Activated CD4-positive, alpha-beta T cell treated with anti-CD3 and anti-CD28 coated beads, Interleukin-2, amount 50 U/mL, for 4 hours (primary cell): ENCODE measurements at places on chromosomes 16 and 17.
A peak's percentile ranks its signal among the peaks of the same experiment; 100 is the strongest.

GRCh38 chr16:13441675-13442074 lies 478.3 kb upstream of the ERCC4 start:
- DNase-seq = no peak

- DNase-seq = peak; percentile 94
Measured at GRCh38 chr16:3022208-3022683, 1.5 kb downstream of the HCFC1R1 start.

DNA sequence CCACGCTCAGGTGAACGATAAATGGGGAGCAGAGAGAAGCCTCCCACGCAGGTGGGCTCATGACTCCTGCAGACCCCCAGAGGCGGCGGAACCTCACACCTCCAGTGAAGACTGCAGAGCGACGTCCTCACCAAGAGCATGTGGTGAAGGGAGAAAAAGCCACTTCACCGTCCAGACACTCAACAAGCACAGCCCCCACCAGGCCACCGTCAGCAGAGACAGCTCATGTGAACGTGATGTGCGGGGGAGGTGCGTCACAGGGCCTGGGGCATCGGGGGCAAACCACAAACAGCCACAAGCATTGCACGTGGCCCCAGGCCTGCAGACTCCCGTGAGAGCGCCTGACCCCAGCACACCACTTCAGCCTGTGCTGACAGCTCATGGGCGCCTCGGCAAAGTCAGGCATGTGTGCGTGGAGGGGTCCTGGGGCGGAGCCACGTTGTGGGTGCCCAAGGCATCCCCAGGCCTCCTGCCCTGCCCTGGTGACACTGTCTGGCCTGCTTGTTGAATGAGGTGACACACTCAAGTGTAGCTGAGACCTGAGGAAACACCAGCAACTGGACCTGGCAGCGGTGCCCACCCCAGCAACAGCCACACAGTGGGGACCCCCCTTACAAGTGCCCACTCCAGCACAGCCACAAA lies 19.0 kb downstream of the LMF1 start:
- no peak for DNase-seq

DNA sequence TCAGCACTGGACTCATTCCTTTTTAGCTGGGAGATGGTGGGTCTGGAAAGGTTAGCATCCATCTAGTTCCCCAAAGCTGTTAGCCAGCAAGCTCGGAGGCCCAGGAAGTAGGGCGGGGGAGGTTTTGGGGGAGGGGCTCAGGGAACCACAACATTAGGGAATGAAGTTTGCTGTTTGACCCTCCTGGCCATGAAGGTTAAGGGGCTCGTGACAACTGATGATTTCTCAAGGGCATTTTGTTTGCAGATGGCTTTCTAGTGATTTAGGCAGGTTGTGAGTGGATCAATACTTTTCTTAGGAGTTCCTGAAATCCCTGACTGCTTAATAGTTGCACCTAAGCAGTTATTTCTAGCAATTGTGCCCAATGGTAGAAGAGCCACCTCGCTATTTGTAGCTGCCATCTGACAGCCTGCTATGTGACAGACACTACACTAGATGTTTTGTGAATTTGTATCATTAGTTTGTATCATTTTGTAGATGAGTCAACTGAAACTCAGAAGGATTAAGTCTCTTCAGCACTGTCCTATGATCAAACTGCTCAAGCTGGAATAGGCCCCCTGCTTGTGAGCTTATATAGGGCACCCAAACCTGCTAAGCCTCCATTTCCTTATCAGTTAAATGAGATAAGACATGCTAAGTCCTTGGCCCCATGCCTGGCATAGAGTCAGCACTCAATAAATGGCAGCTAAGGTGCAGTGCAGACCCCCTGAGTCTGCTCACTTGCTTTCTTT lies 146.4 kb downstream of the IRX3 start:
- DNase-seq = no peak

- no peak for DNase-seq
Measured at GRCh38 chr17:38617074-38617860, 11.5 kb upstream of the SRCIN1 start.

GRCh38 chr17:16926571-16927451 lies 45.1 kb downstream of the TNFRSF13B start:
- no peak for DNase-seq

DNA sequence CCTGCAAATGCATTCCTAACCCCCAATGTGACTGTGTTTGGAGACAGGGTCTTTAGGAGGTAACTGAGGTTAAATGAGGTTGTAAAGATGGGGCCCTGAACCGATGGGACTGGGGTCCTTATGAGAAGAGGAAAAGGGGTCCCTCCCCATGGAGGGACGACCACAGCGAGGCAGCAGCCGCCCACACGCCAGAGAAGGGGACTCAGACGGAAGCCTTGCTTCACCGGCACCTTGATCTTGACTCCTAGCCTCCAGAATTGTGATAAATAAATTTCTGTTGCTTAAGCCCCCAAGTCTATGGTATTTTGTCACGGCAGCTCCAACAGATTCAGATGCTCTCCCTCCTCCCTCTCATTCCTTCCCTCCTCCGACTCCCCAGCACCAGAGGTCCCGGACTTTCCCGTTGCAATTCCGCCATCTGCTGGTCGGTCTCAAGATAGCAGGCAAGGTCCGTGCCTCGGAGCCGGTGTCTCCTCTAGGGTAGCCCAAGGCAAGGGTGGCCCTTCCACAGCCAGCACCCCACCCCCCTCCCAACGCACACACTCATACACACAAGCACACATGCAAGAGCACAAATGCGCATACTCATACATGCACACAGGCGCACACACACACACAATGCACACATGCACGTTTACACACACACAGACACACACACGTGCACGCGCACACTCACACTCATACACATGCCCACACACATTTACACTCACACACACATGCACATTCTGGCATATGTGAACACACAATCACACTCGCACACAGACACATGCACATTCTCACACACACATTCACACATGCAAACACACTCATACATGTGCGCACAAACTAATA lies 23.1 kb upstream of the C16orf78 start:
- DNase-seq = peak; percentile 21

- no peak for DNase-seq
Measured at GRCh38 chr17:61459939-61460718, 7.9 kb downstream of the TBX4 start.

DNA sequence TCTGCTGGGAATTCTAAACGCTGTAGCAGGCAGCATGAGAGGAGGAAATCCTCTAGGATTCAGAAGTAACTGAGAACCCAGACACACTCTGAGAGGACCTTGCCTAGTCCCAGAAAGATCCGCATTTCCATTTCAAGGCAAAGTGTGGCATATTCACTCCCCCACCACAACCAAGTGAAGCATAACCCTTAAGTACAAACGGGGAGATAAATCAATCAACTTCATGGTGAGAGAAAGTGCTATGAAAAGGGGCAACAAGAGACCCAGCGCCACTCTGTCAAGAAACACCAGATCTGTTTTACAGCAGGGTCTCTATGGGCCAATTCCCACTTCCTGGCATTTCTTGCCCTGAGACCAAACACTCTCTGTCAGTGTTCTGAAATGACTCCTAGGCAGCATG lies 68.3 kb downstream of the SMG6 start:
- DNase-seq = no peak

DNA sequence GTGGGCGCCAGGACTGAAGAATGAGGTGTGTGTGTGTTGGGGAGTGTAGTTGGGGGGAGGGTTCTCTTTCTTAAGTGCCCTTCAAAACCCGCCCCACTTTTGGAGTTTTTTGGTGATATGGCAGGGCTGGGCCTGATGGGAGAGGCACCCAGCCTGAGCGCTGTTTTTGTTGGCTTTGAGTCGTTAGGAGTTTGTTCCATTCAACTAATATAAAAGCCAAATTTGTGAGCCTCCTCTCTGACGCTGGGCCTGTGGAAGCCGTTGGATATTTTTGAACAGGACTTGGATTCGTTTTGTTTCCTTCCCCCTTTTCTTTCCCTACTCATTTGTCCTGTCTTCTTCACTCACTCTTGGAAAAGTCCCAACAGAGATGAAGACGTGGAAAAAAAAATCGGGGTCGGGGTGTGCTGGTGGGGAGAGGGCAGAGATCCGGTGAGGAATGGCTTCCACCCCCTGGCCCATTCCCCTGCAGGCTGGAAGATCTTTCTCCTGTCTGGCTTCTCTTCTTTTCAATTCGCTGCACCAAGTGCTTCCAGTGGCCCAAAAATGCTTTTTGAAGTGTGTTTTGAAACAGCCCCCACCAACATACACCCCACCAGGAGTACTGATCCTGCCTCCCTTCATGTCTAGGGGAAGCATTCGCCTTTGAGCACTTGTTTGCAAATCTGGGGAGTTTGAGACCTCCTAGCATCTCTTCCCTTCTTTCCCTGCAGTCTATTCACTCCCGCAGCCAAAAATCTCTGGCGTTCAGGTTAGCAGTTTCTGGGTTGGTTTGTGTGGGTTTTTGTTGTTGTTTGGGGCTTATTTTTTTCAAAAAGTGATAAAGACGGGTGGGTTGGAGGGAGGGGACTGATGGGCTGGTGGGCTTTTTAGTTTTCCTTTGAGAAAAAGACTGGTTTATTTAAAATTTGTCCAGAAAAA lies 2.6 kb downstream of the FZD2 start:
- no peak for DNase-seq

DNA sequence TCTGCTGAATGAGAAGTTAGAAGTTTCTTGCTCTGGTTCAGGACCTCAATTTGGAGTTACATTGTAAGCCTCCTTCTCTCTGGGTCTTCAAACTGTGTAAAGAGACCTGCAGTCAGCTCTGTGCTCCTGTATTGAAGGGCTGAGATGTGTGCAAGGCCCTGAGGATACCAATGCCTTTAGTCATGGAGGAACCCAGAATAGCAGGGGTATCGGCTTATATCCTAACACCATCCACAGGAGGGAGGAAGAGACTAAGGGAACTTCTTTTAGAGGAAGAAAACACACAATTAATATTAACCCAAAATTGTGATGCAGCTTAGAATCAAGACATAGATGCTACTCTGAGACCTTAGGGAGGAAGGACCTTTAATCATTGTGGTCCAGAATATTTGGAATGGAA lies 36.5 kb downstream of the GLP2R start:
- DNase-seq = no peak

GRCh38 chr17:31231852-31232251 lies 65.2 kb downstream of the OMG start:
- DNase-seq = no peak

DNA sequence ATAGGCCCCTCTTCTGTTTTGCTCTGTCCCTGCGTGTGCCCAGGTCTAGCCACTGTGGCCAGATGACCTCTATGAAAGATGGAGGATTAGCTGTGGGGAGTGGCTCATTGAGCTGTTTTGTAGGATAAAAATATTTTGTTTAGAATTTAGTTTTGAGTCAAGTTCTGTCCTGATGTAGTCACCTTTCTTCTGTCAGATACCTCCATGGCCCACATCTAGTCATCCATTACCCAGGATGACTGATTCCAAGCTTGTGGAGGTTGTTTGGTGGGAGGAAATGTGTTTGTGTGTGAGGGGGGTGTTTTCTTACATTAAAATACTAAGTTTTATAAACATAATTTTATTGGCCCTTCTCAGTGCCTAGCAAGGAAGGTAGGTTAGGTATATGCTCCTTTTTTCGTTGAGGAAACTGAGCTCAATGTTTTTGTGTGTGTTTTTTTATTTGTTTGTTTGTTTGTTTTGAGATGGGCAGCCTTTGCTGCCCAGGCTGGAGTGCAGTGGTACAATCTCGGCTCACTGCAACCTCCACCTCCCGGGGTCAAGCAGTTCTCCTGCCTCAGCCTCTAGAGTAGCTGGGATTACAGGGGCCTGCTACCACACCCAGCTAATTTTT lies 16.3 kb downstream of the SNX11 start:
- no peak for DNase-seq

DNA sequence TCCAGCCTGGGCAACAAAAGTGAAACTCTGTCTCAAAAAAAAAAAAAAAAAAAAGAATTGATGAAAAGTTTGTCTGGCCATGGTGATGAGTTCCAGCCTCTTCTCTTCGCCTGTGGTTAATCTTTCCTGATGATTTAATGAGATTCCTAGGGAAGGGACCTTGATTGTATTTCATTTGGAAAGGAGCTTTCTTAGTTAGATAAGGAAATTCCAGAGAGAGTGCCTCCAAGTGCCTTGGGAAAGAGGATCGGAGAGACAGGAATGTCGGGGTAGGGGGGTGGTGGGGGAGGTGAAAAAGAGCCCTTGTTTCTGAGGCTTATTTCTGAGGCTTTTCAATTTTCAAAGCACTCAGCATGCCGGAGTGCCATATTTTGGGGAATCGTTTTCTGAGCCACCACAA lies 93.2 kb upstream of the SIAH1 start:
- DNase-seq = no peak

DNA sequence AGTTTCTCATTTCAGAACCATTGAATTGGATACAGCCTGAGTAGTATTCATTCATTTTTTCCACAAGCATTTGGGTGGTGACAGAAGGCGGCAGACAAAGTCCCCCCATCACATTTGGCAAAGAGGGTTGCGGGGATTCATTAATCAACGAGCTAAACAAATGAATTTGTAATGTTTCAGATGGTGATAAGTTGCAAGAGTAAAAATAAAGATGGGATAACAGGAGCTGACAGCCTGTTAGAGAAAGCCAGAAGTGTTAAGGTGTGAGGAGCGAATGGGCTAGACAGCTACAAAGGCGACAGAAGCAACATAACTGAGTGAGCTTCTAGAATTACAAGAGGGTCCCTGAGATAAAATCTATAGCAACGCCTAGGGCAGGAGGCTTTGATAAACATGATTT lies 342.8 kb upstream of the HSBP1 start:
- no peak for DNase-seq

- DNase-seq = no peak
Measured at GRCh38 chr17:5381542-5381941, 37.9 kb downstream of the NUP88 start.
